ENCODE measurements at places on chromosomes 7 and 10. TPM values are rescaled to one million over a fixed set of nuclear protein-coding genes. Genes with fewer than 3 reads are reported as not detected.

FKBP6 gene
- total RNA-seq = not detected

FBXL13 gene
- 27.4 TPM for total RNA-seq

- no peak for DNase-seq
Measured at GRCh38 chr10:69703256-69703655, 73.2 kb downstream of the FAM241B start.

CLDN4 gene
- total RNA-seq = 0.63 TPM
